ENCODE measurements at places on chromosomes 13 and 19.

GRCh38 chr19:29650772-29651387, 14.4 kb upstream of the PLEKHF1 start:
- no peak for DNase-seq

DNA sequence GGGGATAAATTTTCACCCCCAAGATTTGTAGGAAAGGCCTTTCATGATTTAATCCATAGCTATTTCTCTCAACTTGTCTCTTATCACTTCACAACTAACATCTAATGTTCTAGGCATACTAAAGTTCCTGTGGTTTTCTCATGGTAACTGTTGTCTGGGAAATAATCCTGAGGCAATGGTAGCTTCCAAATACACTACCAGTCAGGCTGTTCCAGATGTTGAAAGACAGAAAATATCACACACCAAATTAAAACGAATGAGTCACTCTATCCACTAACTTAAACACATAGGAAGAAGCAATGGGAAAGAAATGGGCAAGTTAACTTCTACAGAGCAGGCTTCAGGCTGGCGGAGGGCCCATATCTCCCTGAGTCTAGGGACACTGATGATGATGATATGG, 77.7 kb upstream of the MYO16 start:
- no peak for DNase-seq

DNA sequence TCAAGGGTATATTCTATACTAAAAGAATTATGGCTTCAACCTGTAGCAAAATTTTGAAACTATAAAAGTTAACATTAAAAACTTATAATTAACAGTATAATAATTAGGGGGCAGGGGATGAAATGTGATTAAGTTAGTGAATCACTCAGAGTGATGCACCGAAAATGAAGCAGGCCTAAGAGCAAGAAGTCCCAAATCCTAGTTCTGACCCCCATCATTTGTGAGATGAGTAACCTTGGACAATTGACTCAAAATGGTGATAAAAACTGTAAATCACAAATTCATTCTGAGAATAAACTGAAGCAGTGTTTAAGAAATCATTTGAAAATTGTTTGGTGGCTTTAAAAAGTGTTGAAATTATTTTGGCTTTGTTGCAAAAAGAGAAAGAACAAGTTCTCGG, 56.8 kb downstream of the KLF12 start:
- DNase-seq: no peak

DNA sequence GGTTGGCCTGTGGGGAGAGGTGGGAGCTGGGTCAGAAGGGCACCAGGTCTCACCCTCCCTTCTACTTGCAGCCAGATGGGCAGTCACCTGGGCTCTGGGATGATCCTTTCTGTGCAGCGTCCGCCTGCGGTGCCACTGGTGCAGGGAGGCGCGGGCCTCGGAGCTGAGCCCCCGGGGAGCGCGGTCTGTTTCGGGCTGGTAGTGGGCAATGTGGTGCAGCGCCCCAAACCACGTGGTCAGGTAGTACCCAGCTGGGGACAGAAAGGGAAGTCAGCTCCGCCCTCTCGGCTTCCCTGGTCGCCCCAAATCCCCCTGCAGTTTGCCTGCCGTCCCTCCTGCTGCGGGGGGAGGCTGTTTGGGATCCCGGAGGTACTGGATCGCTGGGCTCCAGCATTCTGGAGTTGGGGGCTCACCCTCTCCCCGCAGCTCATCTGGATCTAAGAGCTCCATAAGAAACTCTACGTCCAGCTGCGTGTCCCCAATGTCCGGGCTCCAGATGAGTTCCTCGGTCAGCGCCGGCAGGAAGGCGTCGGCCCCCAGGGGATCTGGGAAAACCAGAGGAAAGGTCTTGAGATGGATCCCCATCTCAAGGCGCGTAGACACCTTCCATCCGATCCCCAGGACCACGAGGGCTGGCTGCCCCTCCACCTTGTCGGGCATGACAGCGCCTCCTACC, 8.8 kb downstream of the RINL start:
- DNase-seq: no peak

DNA sequence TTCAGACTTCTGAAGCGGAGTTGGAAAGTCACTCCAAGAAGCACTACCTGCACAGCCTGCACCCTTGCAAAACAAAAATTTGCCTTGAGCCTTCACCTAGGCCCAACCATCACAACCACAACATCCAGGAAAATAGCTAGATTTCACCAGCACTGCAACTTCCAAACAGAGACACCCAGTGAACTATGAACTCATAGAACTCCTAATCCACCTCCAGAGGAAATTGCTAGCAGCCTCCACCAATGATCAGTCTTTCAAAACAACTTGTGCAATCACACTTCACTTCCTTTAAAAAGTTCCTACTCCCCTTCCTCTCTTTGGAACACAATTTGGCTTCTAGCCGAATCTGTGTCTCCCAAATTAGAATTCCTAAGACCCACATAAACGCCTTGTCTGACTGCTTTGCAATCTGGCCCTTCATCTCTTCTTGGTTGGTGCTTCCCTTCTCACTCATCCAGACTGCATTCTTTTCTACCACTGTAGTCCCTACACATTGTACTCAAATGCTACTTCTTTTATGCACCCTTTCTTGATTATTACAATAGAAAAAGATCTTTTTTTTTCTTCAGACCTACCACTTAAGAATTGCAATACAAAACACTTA, 489.2 kb upstream of the ARGLU1 start:
- DNase-seq: no peak

DNA sequence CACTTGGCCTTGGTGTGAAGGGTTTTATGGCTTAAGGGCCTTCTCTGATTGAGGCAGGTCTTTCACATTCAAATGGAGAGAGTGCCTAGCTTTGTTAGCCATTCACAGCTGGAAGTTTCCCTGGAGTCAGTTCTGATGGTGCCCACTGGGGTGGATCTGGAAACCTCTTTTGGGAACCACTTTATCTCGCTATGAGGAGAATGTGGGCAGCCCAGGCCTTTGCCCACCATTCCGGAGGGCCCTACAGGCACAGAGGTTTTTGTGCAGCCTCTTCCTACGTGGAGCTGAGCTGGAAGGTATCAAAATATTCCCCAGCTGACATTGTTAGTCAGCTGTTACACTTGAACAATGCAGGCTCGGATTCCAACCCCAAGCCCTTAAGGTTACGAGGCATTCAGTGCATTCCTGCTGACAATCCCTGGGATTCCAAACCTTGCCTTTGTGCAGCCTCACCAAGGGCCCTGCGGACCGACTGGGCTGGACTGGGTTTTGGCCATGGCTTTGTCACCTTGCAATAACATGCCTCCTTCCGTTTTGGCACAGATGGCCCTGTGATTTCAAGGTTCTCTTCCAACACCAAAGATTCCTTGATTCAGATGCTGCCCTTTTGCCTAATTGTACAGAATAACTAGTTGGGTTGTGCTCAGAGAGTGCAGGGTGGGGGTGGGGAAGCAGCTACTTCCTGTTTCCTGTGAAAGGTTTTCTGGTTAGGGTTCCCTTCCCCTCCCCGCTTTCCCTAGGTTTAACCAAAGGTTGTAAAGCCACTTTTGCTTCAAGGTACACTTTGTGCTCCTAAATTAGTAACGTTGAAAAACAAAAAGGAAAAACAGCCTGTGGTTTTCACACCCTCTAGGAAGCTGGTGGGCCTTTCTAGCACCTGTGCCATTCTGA, 27.0 kb downstream of the SAE1 start:
- peak; percentile 33 for DNase-seq

GRCh38 chr19:4208385-4209094, 20.8 kb upstream of the EBI3 start:
- DNase-seq: no peak

DNA sequence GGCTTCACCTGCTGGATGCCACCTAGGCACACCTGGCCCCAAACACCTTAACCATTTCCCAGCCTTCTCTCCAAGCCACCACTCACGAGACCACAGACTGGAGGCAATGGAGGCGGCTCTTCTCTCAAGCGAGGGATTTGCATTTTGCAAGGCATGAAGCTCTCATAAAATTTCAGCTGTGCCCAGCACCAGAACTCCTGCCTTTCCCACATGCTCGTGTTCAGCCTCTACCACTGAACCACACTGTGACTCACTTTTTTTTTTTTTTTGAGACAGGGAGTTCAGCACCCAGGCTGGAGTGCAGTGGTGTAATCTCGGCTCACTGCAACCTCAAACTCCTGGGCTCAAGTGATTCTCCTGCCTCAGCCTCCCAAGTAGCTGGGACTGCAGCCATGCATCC, 10.6 kb downstream of the NANOS3 start:
- DNase-seq: no peak

DNA sequence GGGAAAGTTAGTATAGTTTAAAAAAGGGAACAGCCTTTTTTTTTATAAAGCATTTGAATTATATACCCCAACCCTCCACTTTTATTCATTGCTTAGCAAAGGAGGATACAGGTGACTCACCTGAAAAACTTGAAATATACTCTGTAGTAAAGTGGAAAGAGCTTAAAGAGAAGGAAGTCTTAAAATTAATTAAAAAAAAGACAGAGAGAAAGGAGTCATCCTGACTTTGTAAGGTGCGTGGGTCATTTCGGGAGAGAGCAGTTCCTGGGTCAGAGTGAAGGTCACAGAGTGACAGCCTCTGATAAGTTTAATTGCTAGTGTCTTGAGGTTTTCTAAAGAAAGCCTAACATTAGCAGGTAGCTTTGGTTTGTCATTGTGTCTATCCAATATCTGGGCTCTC, 310.3 kb downstream of the KLF5 start:
- DNase-seq: no peak

GRCh38 chr19:15936950-15937349, 2.6 kb upstream of the CYP4F11 start:
- DNase-seq: no peak

DNA sequence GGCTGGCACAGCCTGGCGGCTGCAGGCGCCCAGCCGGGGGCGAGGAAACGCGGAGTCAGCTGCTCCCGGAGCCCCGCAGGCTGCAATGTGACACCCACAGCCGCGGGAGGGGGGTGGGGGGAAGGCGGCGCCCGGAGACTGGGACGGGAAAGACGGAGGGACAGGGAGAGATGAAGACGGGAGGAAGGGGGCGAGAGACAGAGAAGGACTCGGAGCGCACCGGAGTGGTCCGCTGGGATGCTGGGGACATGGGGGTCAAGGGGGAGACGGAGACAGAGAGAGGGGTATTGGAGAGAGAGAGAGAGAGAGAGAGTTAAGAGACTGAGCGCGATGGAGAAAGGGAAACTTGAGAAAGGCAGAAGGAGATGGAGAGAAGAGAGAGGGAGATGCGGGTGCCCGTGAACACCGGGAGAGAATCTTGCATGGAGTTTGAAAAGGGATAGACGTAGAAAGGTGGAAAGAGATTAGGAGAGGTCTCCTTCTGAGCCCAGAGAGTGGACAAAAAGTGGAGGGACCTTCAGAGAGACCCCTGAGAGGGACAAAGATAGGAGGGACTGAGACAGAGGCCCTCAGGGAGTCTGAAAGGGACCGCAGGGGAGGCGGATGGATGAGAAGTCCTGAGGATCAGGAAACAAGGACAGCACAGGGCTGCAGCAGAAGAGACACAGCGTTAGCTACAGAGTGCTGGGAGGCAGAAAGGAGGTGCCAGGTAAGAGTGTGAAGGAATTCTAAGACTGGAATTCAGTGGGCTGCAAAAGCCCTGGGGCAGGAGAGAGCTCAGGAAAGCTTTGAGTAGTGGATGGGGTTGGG, 1.0 kb downstream of the SCN1B start:
- no peak for DNase-seq

- DNase-seq: no peak
Measured at GRCh38 chr13:48977286-48977625, 1.5 kb downstream of the FNDC3A start.

GRCh38 chr13:39603424-39603947, 493 bp upstream of the LHFPL6 start:
- DNase-seq: no peak

- DNase-seq: no peak
Measured at GRCh38 chr13:37944869-37945442, 75.4 kb upstream of the TRPC4 start.

DNA sequence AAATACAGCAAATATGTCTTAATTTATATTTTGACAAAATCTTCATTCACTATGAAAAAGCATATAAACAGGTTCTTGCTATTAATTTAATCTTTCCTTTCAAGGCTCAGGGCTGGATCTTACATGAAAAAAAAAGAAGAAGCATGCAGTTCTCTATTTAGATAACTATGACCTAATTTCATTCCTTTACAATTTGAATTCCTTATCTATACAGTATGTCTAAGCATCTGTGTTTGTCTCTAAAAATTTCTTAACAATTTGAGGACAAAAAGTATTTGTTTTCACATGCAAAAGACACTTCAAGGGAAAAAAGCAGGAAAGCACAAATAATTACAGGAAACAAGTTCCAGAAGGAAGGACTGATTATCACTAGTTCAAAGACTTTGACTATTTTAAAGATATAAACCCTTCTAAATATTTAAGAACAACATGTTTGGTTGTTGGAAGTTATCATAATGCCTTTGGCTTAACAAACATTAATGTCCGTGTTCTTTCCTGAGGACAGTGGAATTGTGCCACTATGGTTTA, 157.5 kb downstream of the TBC1D4 start:
- no peak for DNase-seq

DNA sequence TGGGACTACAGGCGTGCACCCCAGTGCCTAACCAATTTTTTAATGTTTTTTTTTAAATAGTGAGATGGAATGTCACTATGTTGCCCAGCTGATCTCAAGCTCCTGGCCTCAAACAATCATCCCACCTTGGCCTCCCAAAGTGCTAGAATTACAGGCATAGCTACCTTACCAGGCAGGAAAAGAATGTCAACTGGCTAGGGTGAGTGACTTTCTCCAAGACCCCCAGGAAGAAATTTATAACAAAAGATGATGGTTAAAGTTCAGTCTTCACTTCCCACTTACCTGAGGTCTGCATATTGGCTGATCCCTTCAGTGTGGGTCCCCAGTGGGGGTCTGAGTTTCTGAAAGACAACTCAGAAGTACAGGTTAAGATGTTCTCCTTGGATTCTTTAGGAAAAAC, 893.0 kb downstream of the UQCRFS1 start:
- DNase-seq: no peak

DNA sequence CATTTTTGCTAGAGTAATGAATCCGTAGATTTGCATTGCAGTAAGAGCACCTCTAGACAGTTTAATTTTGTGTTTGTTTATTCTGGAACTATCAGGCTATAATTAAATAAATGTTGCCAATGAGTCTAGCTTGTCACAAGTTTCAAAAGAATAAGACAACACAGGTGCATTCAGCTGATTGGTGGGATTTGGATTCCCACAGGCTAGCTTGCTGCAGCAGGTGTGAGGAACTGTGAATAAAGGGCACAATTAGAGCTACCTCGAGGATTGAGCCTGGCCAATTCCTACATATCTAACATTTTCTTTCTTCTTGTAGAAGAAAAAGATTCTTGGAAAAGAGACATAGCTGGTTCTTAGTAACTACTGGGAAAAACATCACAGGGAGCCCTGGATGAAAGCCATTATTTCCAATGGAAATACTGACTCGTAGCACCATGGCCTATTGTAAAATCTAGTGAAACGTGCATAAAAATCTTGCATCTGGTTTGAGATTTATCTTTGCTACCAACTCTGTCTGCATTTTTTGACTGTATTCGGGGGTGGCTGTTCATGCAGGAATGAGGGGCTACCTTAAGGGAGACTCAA, 360.9 kb downstream of the FGF9 start:
- DNase-seq: no peak

- no peak for DNase-seq
Measured at GRCh38 chr19:13689085-13689484, 75.2 kb upstream of the MRI1 start.

GRCh38 chr13:111251646-111252445, 68.6 kb upstream of the TEX29 start:
- DNase-seq: no peak
